Smooth muscle cell of the umbilical artery (primary cell): ENCODE measurements at places on chromosomes 7 and 10. TPM values are rescaled to one million over a fixed set of nuclear protein-coding genes. Genes with fewer than 3 reads are reported as not detected.

Gene FAM24B
- 2.1 and 4.6 TPM in 2 replicates for total RNA-seq

Gene LRRN3
- 3.2 and 3.6 TPM in 2 replicates for total RNA-seq

Gene CYP26C1
- 0.09 TPM in 1 of 2 replicates, not detected in the other for total RNA-seq

Gene UCMA
- not detected in 2 replicates for total RNA-seq

Gene VENTX
- not detected in 2 replicates for total RNA-seq

Gene ATOH7
- not detected in 2 replicates for total RNA-seq

Gene RELN
- under 0.01 and 0.89 TPM in 2 replicates for total RNA-seq

Gene SRI
- 79.0 and 121 TPM in 2 replicates for total RNA-seq

Gene GRM3
- total RNA-seq, result not detected in 2 replicates

Gene VGF
- total RNA-seq, result 3.0 and 20.7 TPM in 2 replicates

Gene ZNF425
- total RNA-seq, result 3.6 and 4.5 TPM in 2 replicates

Gene ADARB2
- not detected in 2 replicates for total RNA-seq

Gene HOXA5
- 1.8 and 2.7 TPM in 2 replicates for total RNA-seq

Gene ADAMTS14
- 3.6 and 4.2 TPM in 2 replicates for total RNA-seq

Gene PNLIPRP3
- total RNA-seq, result not detected in 2 replicates

Gene FFAR4
- total RNA-seq, result not detected in 2 replicates

Gene AGBL3
- 0.89 and 0.97 TPM in 2 replicates for total RNA-seq

Gene IPMK
- total RNA-seq, result 5.6 and 5.8 TPM in 2 replicates

Gene ABCC2
- 0.65 and 0.89 TPM in 2 replicates for total RNA-seq

Gene PDE6C
- total RNA-seq, result not detected in 2 replicates

Gene REPIN1
- total RNA-seq, result 48.4 and 87.7 TPM in 2 replicates

Gene SLC29A4
- total RNA-seq, result 5.6 and 11.1 TPM in 2 replicates

Gene MPLKIP
- 11.3 and 12.3 TPM in 2 replicates for total RNA-seq

Gene KIAA1217
- total RNA-seq, result 3.0 and 7.1 TPM in 2 replicates

Gene GIMAP7
- not detected in 2 replicates for total RNA-seq

Gene GPR26
- total RNA-seq, result not detected in 2 replicates

Gene RADIL
- total RNA-seq, result 0.30 and 1.2 TPM in 2 replicates

Gene COL17A1
- 0.30 and 3.1 TPM in 2 replicates for total RNA-seq

Gene EVX1
- total RNA-seq, result 0.09 TPM in 1 of 2 replicates, not detected in the other

Gene AMPH
- 1.4 and 2.4 TPM in 2 replicates for total RNA-seq

Gene TSPAN12
- 0.30 and 0.78 TPM in 2 replicates for total RNA-seq

Gene NPTX2
- 0.69 and 1.5 TPM in 2 replicates for total RNA-seq

Gene ATRNL1
- total RNA-seq, result 0.97 and 2.7 TPM in 2 replicates
